ENCODE measurements at places on chromosomes 1 and 21.

- peak; percentile 59 for DNase-seq
These were observed 737 bp upstream of the SMAP2 start for GRCh38 chr1:40372658-40373322.

DNA sequence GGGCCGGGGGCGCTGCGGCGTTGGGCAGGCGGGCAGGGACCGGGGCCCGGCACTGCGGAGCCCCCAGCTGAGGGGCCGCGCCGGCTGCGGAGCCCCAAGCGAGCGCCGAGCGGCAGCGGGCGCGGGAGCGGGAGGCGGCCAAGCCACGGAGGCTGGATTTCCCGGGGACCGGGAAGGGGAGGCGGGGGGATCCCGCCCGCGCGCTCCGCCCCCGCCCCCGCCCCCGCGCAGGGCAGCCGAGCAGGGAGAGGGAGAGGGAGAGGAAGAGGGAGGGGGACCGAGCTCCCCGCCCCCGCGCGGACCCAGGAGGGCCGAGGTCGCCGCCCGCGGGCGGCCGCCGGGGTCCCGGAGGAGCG is at the start of gene DLGAP3:
Gene DLGAP3 (minus strand): TSS at position 154 of the 356 bp plus-strand sequence. CDS start 24,267 bp downstream, outside the sequence.
- DNase-seq = no peak

GRCh38 chr21:25625036-25625435 is 14.0 kb upstream of the JAM2 start:
- DNase-seq = no peak

- no peak for DNase-seq
These were observed 70.3 kb downstream of the CD46 start for GRCh38 chr1:207822124-207822601.

DNA sequence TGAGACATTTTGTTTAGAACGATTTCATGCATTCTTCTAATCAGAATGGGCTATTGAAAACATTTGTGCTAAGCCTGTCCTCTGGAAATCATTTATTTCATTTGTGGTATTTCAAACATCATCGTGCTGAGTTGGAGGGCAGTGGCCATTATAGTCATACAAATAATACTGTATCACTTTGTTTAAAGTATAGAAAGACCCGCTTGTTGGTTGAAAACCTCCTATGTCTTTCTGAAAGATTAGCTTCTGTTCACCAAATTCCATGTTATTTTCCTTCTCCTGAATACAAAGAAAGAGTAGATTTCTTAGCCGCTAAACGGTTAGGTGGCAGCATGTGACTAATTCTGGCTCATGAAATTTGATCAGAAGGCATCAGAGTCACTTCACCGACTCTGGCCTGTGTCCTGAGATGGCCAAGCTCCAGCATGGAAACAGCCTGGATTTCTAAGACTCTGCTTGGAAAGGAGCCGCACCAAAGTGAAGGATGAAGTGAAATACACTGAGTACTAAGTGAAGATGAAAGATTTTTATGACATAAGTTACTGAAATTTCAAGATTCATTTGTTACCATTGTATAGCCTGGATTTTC is 355.1 kb downstream of the USP25 start:
- DNase-seq = no peak

GRCh38 chr1:229065613-229066012 is 205.3 kb upstream of the RAB4A start:
- DNase-seq = no peak

GRCh38 chr1:110067893-110068645 is 2.4 kb downstream of the ALX3 start:
- DNase-seq = peak; percentile 17

DNA sequence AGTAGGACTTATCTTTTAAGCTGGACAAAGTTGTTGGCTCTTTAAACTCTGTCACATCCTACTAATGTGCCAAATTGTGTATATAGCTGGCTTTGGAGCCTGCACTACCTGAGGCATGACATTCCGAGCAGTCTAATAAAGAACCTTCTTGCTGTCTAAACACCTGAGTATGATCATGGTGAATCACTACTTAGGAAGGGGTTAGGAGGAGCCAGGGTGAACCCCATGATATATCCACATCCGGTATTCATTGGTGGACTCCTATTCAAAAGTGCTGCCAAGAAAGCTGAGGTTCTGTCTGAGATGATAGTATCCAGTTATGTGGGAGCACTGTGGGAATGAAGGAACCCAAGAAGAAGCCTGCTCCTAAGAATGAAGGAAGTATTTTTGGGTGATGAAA is 27.1 kb downstream of the CRNN start:
- no peak for DNase-seq

DNA sequence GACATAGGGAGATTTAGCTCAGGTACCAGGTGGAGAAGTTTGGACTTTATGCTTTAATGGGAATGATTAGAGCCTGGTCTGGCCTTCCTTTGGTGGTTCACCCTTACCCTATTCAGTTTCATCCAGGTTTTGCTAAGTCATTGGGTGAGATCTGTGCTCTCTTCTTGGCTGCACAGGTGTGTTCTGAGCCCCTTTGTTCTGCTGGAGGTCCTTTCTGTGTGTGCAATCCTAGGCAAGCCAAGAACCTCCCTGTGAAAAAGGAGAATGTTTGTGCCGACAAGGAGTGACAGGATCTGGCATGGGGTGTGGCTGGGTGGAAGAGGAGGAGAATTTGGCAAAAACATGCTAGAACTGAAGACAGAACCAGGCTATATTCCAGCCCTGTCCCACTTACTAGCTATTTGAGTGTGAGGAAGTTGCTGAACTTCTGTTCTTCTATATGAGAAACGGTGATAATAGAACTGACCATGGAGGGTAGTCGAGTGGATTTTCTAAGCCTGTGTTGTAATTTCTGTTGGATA is 4.6 kb downstream of the GSTM5 start:
- DNase-seq = no peak

DNA sequence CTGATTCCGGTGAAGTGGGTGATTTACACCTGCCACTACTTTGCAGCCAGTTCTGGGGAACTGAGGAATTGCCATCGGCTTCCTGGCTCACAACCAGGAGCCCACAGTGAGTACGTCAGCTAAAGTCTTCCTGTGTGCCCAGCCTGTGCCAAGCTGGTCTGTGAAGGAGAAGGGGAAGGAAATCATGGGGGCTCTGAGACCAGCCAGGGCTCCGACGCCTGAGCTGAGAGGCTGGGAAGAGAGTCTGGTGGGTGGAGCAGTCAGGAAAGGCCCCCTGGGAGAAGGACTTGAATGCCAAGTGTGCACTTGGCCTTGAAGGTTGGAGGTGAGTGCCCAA is 1.2 kb downstream of the LURAP1 start:
- DNase-seq = no peak

GRCh38 chr1:239587066-239587465 is 200.7 kb downstream of the CHRM3 start:
- DNase-seq = peak; percentile 8

- peak; percentile 55 for DNase-seq
These were observed 1.7 kb downstream of the OSCP1 start for GRCh38 chr1:36448530-36449056.

DNA sequence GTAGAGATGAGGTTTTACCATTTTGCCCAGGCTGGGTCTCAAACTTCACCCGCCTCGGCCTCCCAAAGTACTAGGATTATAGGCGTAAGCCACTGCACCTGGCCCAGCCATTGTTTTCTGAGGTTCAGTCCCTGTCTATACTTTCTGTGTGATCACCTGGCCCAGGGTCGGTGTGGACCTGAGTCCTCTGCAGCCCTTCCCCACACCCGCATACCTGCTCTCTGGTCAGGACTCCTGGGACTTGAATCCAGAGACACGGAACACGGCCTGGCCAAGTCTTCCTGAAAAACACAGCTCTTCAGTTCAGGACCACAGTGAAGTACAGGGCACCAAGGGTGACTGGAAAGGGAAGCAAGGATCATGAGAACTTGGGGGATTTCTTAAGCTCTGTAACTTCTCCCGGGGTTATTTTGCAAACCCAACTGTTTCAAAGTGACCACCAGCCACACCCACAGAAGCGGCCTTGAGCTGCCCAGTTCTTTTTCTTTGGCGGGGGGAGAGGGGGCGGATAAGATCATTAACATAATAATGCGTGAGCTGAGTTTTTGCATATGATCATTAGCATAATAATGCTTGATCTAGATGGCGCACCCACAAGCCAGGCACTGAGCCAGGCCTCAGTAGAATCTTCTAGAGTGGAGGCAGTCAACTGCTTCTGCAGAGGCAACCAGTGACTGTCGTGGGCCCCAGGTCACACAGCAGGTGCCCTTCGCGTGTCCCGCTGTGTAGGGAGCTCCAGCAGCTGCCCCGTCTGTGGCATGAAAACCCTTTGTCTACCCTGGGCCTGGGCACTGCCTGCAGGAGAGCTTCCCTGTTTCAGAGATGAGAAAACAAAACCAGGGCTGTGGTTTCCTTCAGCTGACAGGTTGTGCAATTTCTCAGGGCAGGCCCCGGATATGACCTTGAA is 1.7 kb upstream of the NADK start:
- peak; percentile 81 for DNase-seq

GRCh38 chr1:193462629-193463320 is 276.4 kb upstream of the B3GALT2 start:
- peak; percentile 15 for DNase-seq

GRCh38 chr1:205597691-205598314 is 34.0 kb downstream of the ELK4 start:
- no peak for DNase-seq

GRCh38 chr1:95352767-95353166 is 118.8 kb downstream of the RWDD3 start:
- DNase-seq = peak; percentile 17

GRCh38 chr1:44313265-44313918 is 41.7 kb downstream of the ERI3 start:
- no peak for DNase-seq

DNA sequence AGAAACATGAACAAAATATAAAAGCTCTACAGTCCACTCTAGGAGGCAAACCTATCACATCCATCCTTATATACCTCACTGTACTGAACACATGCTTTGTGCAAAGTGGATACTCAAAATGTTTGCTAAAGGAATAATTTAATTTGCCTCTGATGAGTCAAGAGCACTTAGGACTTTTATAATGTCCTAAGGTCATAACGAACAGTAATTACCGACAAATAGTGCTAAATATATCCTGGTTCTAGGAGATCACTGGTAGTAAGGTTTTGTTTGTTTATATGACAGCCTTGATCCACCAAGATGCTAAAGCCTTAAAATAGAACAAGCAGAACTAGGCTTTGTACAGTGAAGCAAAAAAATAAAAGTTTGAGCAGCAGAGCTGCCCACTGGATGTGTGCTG is 70.6 kb downstream of the GADD45A start:
- DNase-seq = no peak

DNA sequence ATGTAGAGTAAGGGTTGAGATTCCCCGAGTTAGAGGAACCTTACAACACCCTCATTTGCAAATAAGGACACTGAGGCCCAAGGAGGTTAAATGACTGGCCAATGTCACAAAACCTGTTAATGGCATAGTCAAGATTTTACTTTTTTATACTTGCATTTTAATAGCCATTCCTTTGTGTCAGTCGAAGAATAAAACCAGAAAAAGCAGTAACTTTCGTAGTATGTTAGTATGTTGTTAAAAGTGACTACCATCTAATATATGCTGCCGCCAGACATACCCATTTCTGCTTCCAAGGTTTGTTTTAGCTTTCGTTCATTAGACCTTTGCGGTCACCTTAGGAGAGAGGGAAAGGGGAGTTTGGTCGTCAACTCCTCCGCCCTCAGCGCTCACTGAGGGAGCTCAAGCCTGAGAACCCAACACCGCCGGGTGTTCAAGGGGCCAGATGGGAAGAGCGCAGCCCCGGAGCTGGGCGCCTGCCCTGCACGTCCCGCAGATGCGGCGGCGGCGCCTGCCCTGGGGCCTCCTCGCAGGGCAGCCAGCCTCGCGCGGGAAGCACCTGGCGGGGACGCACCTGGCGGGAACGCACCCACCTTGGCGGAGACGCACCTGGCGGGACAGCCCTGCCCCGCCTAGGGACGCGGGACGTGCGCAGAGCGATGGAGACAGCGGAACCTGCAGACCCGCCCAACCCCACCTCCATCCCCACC is 466 bp downstream of the VPS26C start:
- DNase-seq = peak; percentile 51

DNA sequence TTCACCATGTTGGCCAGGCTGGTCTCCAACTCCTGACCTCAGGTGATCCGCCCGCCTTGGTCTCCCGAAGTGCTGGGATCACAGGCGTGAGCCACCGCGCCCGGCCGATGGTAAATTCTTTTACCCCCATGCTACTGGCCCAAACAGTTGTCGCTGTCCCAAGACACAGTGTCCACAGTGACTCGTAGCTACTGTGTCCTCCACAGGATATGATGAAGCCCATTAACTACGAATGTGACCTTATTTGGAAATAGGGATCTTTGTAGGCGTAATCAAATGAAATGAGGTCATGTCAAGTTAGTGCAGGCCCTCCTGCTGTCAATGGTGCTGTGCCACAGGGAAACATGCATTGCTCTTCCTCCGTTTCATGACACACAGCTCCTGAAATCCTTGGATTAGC is 8.5 kb downstream of the FNDC10 start:
- DNase-seq = no peak

GRCh38 chr1:153210206-153210605 is 7.0 kb downstream of the LELP1 start:
- no peak for DNase-seq

GRCh38 chr1:42152119-42152518 is 1.1 kb upstream of the GUCA2B start:
- no peak for DNase-seq

DNA sequence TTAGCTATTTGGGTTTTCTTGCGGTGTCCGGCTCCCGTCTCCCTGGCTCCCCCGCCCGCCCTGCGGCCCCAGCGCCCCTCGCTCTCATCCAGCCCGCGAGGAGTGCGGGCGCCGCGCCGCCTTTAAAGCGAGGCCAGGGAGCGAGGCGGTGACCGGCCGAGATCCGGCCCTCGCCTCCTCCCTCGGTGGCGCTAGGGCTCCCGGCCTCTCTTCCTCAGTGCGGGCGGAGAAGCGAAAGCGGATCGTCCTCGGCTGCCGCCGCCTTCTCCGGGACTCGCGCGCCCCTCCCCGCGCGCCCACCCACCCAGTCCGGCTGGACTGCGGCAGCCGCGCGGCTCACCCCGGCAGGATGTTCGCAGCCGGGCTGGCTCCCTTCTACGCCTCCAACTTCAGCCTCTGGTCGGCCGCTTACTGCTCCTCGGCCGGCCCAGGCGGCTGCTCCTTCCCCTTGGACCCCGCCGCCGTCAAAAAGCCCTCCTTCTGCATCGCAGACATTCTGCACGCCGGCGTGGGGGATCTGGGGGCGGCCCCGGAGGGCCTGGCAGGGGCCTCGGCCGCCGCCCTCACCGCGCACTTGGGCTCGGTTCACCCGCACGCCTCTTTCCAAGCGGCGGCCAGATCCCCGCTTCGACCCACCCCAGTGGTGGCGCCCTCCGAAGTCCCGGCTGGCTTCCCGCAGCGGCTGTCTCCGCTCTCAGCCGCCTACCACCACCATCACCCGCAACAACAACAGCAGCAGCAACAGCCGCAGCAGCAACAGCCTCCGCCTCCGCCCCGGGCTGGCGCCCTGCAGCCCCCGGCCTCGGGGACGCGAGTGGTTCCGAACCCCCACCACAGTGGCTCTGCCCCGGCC is 492 bp downstream of the HLX start:
- DNase-seq = peak; percentile 9

DNA sequence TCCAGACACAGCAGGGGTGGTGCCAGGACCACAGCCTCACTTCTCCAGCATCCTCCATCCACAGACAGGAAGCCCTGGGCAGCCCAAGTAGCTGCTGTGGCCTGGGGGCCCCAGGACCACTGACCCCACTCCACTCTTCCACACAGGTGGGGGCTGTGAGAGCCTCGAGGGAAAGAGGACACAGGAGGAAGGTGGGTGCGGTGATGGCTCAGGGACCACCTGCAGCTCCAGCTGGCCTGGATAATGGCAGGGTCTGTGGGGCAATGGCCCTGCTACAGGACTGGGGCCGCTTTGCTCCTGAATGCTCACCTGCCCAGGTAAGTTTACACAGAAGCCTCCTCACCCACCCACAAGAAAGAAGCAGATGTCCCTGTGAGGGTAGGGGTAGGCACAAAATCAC is 18.3 kb upstream of the PRSS38 start:
- DNase-seq = no peak
